ENCODE measurements at places on chromosomes 1 and 21. TPM values are rescaled to one million over a fixed set of nuclear protein-coding genes. Genes with fewer than 3 reads are reported as not detected.

GRCh38 chr1:178579562-178579961 lies 66.7 kb downstream of the TEX35 start:
- no peak for DNase-seq

GRCh38 chr1:230441183-230442029 lies 15.3 kb upstream of the PGBD5 start:
- DNase-seq: peak; percentile 55

GRCh38 chr21:45003331-45004058 lies 63.7 kb downstream of the SLX9 start:
- no peak for DNase-seq

DNA sequence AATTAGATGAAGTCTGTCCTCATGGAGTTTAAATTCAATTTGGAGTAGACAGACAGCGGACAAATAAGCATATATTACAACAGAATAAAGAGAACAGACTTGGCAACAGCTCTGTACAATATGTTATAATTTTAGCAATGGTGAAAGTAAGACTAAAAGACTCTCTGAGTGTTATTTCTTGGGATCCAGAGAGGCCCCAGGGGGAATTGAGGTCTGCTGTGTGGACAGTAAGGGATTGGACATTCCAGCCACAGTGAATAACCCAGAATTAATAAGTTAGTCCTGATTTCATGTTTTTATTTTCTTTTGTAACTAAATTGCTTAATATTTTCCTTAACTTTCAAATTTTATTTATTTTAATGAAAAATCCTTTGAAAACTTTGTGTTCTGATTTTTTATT lies 101.7 kb downstream of the PATJ start:
- no peak for DNase-seq

- DNase-seq: no peak
Observed at GRCh38 chr1:151585622-151586021, 26.2 kb upstream of the SNX27 start.

DNA sequence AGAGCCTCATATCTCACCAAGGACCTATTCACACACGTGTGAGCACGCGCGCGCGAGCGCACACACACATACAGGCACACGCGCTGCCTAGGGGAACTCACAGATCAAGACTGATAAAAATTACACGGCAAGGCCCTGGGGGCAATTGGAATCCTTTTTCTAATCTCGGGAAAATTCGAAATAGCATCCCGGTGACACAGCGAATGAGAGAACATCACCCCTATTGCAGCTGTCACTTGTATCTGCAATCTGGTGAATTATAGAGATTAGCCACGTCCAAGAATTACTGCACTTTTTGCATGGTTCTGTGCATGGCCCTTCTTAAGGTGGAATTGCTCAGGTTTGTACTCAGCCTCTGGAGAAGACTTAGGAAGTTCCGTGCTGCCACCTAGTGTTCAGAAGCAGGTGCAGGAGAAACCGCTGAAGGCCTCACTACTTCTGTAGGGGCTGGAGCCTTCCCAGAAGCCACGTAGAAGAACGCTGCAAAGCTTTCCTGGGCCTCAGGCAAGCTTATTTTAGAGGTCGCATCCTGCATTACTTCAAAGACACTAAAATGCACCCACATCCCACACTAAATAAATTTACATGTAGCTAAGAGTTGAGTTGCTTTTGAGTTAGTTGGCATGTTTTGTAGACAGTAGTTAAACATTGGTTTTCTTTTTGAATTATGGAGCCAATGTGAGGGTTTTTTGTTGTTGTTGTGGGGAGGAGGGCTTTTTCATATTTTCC lies 229.2 kb upstream of the CAMK1G start:
- peak; percentile 28 for DNase-seq

- no peak for DNase-seq
Observed at GRCh38 chr1:72241397-72241796, 40.9 kb downstream of the NEGR1 start.

DNA sequence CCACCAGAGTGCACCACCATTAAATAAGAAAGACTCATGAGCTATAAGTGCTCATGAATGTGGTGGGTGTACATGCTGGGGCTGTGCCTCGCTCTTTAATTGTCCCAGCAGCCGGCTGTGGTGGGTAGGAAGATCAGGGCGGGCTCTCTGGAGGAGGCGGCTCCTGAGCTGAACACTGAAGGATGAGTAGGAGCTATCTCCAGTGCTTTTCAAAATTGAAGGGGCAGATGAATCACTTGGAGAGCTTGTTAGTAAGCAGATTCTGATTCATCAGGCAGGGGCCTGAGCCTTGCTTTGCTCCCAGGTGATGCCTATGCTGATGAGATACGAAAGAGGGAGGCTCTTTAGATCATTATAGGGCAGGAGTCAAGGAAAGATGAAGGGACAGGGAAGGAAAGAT lies 54.1 kb downstream of the ETS2 start:
- no peak for DNase-seq

GRCh38 chr1:98452162-98452561 lies 209.4 kb upstream of the SNX7 start:
- no peak for DNase-seq

Gene TNNT2
- not detected for total RNA-seq

Gene PDC
- not detected for total RNA-seq

Gene PIGV
- total RNA-seq: 28.3 TPM

Gene ZNF593OS
- not detected for total RNA-seq

Gene SPRR2B
- total RNA-seq: not detected

Gene CFHR3
- 3.0 TPM for total RNA-seq

Measured in H7 (cell line).